ENCODE measurements at places on chromosomes 1 and 21.

DNA sequence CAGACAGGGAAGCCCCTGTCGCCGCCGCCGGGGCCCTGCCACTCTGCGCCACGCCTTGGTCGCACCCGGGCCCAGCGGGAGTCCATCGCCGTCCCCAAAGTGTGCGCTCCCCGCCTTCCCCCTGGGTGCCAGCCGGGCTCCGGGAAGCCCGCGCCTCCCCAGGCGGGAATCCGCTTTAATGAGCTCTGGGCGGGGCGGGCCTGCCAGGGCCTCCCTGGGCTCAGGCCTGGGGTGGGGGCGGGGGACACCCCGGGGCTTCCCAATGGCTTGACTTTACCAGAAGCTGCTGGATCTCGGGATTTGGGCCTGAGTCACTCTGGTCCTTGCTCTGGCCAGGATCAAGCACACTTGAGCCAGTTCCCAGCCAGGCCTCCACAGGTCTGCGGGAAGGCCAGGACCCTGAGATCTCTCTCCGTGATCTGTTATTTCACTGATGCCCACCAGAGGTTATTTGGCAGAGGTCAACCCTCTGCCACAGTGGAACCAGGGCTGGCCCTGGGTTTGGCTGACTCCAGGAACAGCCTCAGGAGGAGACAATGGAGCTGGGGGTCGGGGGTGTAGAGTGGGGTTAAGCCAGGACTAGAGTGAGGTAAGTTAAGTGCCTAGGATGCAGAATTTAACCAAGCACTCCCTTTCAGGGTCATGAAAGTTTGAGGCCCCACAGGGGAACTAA is 178.4 kb upstream of the EDN2 start:
- no peak for DNase-seq

- DNase-seq: no peak
Observed at GRCh38 chr1:93124556-93125355, 45.7 kb downstream of the MTF2 start.

DNA sequence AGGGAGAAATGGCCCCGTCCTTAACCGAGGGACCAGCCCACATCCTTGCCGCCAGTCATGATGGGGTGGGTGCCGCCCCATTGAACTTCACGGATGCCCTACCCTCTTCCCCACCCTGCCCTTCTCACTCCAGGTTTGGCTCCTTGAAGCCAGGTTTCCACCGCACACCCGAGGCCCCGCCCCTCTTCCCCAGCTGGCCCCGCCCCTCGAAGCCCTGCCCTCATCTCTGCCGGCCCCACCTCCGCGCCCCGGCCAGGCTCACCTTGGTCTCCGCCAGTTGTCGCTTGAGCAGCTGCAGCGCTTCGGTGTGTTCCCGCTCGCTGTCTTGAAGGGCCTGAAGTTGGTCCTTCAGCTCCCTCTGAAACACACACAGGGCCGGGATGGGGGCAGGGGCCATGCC is 16.6 kb downstream of the TRIM62 start:
- DNase-seq: no peak

GRCh38 chr1:33367485-33368405 is 46.8 kb upstream of the A3GALT2 start:
- DNase-seq: peak; percentile 84

DNA sequence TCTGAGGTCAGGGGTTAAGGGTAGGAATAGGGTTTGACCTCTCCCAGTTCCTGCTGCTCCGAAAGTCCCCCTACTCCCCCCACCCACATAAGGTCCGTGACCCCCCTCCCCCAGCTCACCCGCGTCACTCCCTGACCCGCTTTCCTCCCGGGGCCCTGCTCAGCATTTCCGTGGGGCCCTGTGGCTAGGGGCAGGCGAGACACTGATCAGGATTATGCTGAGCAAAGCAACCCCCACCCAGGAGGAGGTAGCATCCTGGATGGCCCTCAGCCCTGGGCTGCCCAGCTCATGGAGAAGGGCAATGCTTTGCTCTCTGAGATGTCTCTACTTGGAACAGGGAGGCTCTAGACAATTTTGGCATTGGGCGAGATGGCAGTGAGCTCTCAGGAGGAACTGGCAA is 3.7 kb downstream of the RORC start:
- DNase-seq: no peak
